ENCODE measurements at places on chromosomes 12 and 14.

- no peak for DNase-seq
Measured at GRCh38 chr12:118958520-118958919, 22.8 kb upstream of the SRRM4 start.

- DNase-seq = no peak
Measured at GRCh38 chr12:23536293-23536692, 413.2 kb downstream of the SOX5 start.

DNA sequence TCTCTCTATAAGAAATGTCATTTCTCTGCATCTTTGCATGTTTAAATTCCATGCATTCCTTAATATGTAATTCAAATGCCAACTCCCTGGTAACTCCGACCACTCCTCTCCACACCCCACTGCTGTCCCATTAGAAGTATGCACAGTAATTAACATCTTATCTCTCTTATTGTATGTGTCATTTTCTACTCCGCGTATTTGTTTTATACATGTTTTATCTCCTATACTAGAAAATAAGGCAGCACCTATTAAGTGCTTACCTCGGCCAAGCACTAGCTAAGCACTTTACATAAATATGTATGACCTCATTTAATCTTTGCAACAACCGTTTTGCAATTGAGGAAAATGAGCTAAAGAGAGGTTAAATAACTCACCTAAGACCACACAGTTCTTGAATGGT is 469.8 kb downstream of the BCAT1 start:
- no peak for DNase-seq

- DNase-seq = no peak
Measured at GRCh38 chr12:47458279-47458678, 247.6 kb downstream of the RPAP3 start.
